ENCODE measurements at places on chromosomes 7 and 10.

DNA sequence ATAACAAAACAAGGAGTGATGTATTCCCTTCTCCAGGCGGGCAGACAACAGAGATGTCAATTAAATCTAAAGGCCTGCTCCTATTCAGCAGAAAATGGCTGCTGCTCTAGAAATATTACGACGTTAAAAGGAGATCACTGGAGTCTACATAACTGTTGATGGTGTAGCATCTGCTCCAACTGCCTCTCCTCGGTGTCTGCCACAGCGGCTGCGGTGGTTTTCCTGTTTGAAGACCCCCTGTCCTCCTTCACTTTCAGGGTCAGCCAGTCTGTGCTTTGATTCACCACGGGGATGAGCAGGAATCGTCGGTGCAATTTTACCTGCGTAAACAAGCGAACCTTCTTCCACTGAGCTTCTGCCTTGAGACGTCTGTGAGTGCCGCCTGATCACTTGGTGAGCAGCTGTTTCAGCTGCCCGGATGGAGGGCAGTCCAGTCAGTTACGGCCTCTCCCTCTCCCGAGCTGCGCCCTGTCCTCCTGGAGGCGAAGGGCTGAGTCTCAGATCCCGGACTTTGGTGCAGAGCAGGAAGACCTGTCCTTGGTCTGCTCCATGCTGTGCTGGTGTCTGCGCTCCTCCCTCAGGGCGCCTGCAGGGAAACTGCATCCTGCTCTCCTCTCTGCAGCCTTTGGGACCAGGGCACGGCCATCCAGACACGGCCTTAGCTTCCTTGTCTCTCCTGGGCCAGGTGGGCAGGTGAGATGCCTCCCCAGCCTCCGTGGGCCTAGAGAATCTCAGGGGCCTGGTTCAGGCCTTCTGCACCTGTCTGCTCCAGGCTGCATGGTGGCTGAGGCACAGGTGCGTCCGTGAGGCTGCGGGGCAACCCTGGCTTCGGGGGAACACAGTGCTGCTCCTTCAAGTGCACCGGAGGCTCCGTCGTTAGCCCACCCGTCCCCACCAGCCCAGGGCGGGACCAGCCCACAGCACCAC is 326.6 kb downstream of the ADARB2 start:
- DNase-seq = no peak

DNA sequence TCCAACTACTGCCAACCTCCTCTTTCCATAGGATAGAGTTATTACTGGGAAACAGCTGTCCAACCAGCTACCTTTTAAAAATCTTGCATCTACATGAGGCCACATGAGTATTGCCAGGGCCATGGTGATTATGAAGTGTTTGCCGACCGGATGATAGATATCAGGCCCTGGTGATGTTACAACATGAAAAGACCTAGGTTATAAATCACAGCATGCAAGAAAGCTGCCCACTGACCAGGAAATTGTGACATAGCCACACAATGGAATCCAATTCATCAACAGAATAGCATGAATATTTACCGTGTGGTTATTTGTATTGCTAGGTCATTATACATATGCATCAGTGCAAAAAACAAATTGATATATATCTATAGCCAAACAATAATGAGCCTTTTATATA is 517.0 kb downstream of the INHBA start:
- DNase-seq = no peak

- DNase-seq = no peak
These were observed 677.3 kb downstream of the NRG3 start for GRCh38 chr10:82552267-82552666.

DNA sequence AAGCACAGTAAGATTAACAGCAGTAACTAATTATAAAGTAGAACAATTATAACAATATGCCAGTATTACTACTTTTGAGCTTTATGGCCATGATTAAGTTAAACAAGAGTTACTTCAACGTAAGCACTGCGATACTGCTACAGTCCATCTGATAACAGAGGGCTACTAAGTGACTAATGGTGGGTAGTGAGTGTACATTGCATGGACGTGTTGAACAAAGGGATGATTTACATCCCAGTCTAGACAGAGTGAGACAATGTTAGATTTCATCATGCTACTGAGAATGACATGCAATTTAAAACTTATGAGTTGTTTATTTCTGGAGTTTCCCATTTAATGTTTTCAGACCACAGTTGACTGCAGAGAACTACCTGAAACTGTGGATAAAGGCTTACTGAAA is 45.6 kb downstream of the TPST1 start:
- no peak for DNase-seq

- no peak for DNase-seq
These were observed 588.0 kb downstream of the SORCS1 start for GRCh38 chr10:106576534-106576933.

GRCh38 chr10:60575105-60575504 is 185.4 kb upstream of the ANK3 start:
- DNase-seq = no peak

GRCh38 chr10:118808601-118809356 is 54.0 kb upstream of the CACUL1 start:
- no peak for DNase-seq

DNA sequence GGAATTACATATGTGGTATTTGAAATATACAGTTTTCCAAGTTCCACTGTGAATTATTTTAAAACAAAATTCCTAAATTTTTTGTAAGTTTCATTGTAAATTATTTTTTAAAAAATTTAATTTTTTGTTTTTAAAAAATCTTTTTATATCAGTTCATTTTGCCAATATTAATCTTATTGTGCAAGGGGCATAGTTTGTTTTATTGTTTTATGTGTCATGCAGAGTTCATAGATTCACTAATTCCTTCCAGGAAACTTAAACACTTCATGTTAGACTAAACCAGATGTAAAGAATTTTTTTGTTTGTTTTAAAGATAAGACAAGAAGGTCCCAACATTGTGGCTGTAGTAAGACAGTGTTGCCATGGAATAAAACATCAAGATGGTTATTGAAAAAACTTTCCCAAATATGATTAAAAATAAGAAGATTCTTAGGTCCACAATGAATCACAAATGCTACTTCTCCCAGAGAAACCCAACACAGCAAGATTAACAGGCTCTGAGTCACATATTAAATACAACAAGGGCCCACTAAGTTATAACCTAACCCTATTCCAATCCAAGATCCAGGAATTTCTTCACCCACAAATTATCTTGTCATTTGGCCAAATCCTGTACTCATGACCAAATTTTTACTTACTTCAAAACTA is 464.7 kb upstream of the IGFBP3 start:
- DNase-seq = no peak

GRCh38 chr10:124737221-124737620 is 7.0 kb downstream of the FAM53B start:
- DNase-seq = no peak

DNA sequence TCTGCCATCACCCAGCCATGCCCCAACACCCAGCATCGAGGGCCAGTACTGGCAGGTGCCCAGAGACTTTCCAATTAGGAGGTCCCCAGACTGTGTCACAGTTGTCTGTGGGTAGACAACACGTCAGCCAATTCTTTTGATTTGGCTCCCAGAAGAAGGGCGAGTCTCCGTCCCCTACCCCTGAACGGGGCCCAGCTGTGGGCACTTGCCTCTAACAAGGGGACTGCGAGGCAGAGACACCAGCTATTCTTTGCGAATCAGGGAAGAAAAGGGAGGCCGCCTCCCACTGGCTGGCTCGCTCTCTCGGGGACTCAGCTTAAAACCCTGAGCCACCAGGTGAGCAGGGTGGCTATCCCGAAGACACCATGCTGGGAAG is 167.3 kb downstream of the USP6NL start:
- DNase-seq = no peak

DNA sequence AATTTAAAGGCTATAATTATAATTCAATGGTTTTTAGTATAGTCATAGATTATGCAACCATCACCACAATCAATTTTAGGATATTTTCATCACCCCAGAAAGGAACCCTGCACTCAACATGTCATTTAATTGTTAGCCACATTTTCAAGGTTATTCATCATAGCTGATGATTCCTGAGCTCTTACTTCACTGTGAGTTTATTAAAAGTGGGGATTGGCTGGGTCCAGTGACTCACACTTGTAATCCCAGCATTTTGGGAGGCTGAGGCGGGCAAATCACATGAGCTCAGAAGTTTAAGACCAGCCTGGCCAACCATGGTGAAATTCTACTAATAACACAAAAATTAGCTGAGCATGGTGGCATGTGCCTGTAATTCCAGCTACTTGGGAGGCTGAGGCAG is 787 bp downstream of the CCL26 start:
- no peak for DNase-seq

DNA sequence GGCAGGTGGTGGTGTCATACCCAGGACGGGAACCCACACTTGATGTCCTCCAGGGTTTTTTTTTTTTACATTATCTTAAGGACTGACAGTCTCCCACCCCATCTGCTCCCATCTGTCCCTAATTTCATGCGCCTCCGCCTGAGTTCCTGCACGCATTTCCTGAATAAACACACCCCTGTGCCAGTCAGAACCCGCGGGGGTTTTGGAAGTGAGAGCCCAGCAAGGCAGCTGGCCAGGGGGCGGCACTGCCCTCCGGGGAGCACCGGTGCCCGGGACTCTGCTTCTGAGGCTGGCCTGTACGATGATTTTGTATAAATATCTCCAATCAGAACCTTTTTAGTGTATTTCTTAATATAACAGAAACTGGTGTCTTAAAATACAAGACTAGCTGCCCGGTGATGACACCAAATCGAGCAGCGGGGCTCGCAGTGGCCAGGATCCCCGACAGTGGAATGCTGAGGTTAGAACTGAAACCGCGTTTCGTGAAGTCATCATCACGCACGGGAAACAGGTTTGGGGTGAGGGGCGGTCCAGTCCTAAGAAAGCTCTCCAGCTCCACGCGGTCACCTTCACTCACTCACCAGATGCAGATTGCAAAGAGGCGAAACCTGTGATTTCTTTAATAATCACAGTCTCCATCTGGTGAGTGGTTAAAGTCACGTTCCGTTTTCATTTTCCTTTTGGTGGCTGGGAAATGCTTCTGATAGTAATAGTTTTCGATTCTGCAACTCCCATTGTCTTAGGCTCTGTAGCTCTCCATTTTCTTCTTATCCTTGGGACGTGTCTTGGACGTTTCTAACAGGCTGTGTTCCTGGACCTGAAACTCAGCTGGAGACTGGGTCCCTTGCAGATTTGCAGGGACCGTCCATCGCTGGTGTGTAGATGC is 19.7 kb downstream of the BNIP3 start:
- DNase-seq = no peak

GRCh38 chr10:93058139-93058538 is 2.5 kb upstream of the CYP26C1 start:
- no peak for DNase-seq

DNA sequence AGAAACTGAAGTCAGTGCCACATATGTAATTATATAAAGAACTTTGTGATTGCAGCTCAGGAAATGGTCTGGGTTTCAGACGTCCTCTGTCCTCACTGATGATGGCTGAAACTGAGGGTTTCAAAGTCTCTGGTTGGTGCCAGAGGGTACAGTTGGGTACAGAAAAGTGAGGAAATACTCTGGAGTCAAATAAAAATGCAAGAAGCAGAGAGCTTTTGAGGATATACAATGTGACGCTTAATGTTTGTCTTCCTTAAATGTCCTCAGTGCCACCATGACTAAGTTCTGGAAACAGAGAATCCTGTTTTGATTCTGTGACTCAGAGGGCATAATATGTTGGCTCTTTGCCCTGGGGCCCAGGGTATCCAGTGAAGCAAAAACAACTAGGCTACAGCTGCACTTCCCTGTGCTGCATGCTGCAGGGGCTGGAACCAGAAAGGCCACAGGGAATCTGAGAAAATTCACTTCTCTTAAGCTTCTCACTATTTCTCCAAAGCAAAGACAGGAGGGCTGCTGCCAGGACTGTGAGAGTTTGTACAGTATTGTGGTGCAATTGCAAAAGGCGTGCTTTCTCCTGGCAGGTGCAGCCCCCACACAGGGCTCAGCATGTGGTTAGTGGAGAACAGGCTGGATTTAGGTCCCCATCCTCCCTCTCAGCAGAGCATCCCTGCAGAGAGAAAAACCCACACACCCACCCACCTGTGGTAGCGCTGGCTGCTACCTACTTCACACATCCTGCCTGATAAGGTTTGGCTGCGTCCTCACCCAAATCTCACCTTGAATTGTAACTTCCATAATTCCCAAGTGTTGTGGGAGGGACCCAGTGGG is 169.5 kb upstream of the SVIL start:
- no peak for DNase-seq

GRCh38 chr7:142413280-142414000 is 155.6 kb upstream of the PRSS58 start:
- no peak for DNase-seq
